Umbilical cord (tissue), 2 donors: ENCODE measurements at places on chromosomes 3 and 15.
A peak's percentile ranks its signal among the peaks of the same experiment; 100 is the strongest.

GRCh38 chr15:95215017-95215416, 983.7 kb downstream of the MCTP2 start:
- DNase-seq = no peak

DNA sequence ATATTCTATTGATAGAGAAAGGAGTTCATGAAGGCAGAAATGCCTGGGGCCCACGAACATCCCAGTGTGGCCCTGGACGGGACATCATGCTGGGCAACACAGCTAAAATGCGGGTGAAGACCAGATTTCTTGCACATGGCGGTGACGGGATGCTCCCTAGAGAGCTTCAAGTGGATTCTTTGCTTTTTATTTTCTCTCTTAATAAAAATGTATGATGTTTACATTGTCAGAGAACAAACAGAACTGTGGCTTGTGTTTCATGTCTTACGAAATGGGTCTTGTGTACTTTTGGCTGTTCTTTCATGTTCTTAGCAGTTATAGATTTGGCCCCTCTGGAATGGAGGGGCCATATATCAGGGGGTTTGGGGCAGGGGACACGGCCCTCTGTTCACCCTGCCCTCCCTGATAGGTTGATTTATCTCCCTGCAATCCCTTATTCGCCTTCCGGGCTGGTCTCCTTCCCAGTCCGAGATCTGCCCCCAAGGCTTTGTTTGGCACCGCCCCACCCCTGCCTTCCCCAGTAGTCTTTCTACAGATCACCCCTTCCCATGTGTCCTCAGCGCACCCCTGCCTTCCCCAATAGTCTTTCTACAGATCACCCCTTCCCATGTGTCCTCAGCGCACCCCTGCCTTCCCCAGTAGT, 68.7 kb upstream of the CGNL1 start:
- DNase-seq = no peak

- peak; percentile 2 for DNase-seq
Measured at GRCh38 chr3:113948015-113948917, 453 bp downstream of the ZDHHC23 start.

GRCh38 chr3:179898024-179898423, 138.7 kb downstream of the PEX5L start:
- DNase-seq = peak; percentile 20

DNA sequence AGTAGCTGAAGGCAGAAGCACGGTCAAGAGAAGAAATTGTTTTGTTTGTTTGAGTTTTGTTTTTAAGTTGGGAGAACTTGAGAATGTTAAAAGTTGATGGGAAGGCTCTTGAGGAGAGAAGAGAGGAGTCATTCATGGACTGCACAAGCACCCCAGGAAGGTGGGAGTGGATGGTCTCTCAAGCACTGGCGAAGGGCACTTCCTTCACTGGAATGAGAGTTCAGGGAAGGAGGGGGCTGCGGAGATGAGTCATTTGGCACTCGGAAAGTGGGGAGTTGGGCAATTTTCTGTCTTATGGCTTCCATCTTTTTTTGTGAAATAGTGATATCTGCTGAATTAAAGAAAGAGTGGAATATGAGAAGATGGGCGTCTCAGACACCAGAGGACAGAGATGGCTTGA, 66.0 kb downstream of the ATP13A4 start:
- no peak for DNase-seq

DNA sequence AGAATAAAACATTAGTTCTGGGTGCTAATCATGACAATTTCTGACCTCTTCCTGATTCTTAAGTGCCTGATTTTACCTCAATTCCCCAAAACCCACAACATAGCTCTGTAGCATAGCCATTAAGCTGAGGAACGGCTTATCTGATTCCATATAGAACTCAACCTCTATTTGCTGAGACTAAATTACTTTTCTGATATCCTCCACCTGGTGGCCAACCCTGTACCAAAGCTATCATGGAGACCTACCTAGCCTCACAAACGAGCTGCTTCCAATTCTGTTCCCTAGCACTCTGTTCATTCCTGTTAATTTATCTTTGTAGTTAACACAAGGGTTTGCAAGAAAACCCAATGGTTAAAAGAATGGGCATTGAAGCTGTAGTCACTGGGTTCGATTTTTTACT, 245.2 kb downstream of the PLOD2 start:
- DNase-seq = no peak

GRCh38 chr3:13708871-13709595, 160.1 kb downstream of the FBLN2 start:
- DNase-seq = no peak

DNA sequence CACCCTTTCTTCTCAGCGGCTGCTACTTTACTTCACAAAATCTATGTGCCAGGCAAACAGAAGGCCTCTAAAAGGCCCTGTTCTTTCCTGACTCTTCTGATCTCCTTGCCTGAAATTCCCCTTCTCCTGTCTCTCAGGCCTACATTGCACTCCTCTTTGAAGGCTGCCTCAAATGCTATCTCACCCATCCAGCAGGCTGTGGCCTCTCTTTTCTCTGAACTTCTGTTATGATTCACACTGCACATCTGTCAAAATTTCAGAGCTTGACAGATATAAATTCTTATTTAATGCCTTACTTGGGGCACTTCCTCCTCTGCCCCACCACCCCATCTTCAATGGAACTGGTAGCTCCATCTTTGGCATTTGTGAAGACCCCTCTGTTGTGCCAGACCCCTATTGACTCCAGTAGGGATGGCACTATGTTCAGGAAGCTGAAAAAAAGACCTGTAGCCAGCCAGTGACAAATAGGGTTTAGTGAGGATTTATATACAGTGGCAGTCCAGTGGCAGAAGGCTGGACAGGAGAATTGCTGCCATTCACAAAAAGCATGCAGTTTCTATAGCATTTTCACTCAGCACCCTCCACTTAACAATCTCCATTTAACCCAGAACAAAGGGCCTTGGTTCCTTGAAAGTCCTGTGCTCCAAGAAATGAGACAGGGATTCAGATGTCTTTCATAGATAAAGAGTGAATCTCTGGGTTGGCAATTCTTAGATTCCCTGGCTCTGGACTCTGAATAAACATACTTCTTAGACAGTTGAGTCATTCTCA, 415.8 kb upstream of the GRM7 start:
- no peak for DNase-seq

DNA sequence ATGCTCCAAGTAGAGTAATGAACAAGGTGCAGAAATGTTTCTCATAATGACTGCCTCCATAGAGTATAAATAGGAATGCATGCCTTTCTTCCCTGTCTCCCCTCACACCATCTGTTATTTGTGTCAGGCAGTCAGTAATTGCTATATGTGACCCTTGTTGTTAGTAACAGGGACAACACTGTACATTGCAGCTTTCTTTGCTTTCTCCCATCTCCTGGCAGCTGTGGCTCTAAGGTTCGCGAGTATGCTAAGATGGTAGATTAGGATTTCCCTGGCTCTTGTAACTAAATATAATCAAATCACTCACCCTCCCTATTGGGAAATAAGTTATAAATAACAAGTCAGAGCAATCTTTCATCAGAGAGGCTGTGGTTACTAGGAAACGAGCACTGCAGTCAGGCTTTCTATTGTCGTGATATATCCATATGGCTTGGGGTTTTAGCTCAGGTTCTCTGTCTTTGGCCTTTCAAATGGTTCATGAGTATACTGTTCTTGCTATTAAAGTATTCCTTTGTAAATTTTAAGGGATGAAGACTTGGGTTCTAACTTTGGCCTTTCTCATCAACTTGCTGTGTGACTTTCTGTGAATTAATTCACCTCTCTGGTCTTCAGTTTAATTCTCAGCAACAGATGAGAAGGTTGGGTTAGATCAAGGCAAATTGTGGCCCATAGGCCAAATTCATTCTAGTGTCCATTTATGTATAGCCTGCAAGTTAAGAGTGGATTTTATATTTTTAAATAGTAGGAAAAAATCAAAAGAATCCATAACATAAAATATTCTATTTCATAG, 8.1 kb upstream of the MINDY4B start:
- no peak for DNase-seq

GRCh38 chr15:69921626-69922619, 175.8 kb downstream of the TLE3 start:
- no peak for DNase-seq

GRCh38 chr3:177725165-177725564, 527.9 kb upstream of the TBL1XR1 start:
- DNase-seq = no peak

DNA sequence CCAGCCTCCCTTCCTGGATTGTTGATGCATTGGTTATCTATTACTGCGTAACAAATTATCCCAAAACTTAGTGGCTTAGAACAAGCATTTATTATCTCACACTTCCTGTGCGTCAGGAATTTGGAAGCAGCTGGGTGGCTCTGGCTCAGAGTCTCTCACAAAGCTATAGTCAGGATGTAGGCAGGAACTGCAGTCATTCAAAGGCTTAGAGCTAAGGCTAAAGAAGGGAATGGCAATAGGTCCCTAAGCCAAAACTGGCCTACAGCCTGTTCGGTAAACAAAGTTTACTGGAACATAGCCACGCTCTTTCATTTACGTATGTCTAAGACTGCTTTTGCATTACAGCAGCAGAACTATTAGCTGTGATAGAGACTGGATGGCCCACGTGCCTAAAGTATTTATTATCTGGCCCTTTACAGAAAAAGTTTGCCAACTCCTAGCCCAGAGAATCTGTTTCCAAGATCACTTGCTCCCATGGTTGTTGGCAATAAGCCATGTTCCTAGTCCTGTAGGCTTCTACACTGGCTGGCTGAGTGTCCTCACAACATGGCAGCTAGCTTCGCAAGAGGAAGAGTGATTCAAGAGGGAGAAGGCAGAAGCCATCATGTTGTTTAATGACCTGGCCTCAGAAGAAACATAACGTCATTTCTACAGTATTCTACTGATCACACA, 132.4 kb downstream of the SNRK start:
- no peak for DNase-seq

DNA sequence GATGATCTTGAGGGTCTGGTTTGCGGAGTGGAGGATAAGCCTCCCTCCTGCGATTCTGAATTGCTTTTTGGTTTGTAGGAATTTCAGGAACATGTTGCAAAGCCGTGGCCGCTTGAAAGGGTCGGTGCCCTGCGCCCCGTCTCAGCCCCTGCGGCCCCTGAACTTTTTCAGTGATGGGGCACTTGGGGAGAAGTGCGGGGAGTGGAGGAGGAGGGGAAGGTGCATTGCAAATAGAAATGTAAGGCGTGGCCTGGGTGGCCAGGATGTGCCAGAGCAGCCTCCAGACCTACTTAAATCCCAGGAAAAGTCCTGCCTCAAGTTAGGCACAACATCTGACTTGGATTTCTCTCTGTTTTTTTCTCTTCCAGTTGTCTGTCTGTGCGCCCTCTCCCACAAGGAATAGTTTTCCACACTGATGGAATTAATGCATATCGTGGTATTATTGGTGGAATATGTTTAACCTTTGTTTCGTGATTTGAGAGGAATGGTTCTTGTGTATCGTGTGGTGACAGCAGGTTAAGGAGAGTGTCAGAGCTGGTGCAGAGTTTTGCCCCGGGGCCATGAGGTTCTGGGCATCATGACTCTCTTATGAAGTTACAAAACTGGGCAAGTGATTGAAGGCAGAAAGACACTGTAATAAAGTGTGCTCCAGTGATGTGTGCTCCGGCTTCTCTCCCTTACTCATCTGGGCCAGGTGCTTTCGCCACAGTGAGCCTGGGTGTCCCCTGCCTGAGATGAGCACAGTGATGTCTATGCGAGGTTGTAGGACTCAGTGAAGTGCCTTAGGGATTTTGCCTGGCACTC, 153.8 kb downstream of the PGPEP1L start:
- peak; percentile 67 for DNase-seq

GRCh38 chr3:22122567-22122966, 371.6 kb upstream of the ZNF385D start:
- DNase-seq = no peak

- DNase-seq = no peak
Measured at GRCh38 chr3:139762302-139762701, 84.5 kb upstream of the NMNAT3 start.

- no peak for DNase-seq
Measured at GRCh38 chr15:72873379-72874233, 90.0 kb upstream of the ADPGK start.

- DNase-seq = no peak
Measured at GRCh38 chr3:154469585-154469984, 39.6 kb upstream of the GPR149 start.

- no peak for DNase-seq
Measured at GRCh38 chr15:101048176-101048575, 129.0 kb downstream of the LRRK1 start.
